ENCODE measurements at places on chromosomes 1 and 21.

DNA sequence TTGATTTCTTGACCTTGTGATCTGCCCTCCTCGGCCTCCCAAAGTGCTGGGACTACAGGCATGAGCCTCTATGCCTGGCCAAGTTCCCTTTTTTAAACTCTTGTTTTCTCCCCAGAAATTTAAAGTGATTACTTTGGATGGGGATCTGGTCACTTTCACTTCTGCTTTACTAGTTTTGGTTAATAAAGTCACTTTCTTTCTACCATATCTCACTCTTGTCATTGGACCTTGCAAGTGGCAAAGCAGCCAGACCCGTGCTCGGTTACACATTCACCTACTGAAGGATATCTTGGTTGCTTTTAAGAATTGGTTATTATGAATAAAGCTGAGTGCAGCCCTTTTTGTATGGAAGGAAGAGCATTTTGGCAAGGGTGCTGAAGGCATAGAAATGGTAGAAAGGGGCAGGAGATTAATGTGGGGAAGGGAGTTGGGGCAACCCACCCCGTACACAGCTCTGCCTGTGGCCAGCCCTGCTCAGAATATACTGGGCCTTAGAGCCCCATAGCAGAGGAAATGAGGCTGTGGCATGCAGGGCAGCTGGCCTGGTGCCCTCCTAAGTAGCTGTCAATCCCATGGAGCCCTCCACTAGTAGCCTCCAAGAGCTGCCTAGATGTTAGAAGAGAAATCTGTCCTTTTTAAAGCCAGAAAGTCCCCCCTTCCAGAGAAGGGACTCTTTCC, 40.7 kb downstream of the CD2 start:
- DNase-seq, result no peak

DNA sequence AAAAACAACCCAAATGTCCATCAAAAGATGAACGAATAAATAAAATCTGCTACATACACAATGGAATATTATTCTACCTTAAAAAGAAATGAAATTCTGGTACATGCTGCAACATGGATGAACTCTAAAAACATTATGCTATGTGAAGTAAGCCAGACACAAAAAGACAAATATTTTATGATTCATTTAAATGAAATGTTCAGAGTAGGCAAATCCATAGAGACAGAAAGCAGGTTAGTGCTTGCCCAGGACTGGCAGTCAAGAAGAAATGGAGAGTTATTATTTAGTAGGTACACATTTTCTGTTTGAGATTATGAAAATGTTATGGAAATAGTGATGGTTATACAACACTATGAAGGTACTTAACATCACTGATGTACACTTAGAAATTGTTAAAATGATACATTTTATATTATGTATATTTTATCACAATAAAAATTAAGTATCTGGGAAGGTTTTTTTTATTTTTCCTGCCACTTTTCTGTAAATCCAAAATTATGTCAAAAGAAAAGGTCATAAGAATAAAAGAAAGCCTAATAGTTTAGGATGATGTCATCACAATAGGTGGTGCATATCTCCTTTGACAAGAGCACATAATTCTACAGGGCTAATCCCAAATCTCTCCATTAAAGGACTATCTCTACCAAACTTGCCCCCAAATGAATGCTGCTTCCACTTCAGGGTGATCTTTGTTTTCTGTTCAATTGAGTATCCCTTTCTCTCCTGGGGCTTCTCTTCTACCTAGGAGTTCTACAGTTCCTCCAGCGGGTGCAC, 40.2 kb upstream of the FCER1A start:
- DNase-seq, result no peak

DNA sequence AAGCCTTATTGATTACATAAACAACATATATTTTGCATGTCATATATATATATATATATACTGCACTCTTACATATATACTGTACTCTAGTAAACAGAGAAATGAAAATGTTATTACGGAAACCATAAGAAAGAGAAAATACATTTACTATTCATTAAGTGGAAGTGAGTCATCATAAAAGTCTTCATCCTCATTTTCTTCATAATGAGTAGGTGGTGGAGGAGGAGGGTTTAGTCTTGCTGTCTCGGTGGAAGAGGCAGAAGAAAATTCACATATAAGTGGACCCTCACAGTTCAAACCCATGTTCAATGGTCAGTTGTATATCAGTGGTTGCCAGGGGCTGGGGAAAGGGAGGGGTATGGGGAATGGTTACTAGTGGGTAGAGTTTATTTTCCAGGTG, 8.0 kb upstream of the IFNLR1 start:
- DNase-seq, result no peak

GRCh38 chr1:6596351-6596750, 6.3 kb downstream of the KLHL21 start:
- DNase-seq, result no peak

- DNase-seq, result no peak
Measured at GRCh38 chr1:57712846-57713245, 289.0 kb upstream of the DAB1 start.

DNA sequence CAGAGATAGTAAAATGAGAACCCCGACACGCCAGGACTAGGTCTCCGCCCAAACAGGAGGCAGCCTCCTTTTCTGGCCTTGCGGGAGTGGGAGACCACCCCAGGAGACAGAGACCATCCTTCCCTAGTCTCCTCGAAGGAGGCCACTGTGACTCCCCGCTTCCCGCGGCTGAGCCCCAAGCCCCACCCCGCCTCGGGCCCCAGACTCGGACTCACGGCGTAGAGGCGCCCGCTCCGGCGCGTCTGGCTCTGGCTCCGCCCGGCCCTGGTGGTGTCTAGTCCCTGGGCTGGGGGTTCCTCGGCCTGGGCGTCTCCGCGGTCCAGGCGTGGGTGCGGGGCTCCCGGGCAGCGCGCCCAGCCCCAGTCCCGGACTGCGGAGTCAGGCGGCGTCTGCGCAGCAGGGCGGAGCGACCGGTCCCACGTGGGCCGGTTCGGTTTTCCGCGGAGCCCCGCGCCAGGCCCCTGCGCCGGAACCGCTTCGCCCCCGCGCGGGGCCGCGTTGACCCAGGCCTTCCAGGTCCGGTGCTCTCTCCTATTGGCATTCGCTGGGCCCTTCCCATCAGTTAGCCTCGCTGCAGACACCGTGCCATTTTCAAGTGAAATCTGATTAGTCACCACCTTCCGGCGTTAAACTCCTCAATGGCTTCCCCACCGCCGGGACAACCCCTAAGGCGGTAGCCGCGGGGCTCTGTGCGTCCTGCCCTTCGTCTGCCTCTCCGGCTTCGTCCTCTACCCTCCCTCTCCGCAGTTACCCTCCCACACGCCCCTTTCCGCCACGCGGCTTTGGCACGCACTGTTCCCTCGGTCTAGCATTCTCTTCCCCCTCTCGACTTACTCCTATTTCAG, at the start of gene C1orf216:
C1orf216 (minus strand) TSS at position 393 of the 845 bp plus-strand sequence. CDS start 2,563 bp downstream, outside the sequence.
- DNase-seq, result no peak

DNA sequence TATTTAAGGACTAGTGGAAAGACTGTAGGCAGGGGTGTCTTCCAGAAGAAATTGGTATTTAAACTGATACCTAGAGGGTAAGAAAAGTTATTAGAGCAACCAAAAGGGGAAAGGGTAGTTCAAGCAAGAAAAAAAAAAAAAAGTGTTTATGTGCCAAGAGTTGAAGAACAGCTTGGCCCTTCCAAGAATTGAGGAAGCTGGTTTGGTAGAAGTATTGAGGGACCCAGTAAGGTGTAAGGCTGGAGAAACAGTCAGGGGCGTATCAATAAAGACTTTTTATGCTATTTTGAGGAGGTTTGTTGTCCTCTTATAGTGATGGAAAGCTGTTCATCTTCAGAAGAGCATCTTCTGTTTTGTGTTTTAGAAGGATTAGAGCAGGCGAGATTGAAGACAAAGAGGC, 108.3 kb downstream of the PTPRC start:
- no peak for DNase-seq

DNA sequence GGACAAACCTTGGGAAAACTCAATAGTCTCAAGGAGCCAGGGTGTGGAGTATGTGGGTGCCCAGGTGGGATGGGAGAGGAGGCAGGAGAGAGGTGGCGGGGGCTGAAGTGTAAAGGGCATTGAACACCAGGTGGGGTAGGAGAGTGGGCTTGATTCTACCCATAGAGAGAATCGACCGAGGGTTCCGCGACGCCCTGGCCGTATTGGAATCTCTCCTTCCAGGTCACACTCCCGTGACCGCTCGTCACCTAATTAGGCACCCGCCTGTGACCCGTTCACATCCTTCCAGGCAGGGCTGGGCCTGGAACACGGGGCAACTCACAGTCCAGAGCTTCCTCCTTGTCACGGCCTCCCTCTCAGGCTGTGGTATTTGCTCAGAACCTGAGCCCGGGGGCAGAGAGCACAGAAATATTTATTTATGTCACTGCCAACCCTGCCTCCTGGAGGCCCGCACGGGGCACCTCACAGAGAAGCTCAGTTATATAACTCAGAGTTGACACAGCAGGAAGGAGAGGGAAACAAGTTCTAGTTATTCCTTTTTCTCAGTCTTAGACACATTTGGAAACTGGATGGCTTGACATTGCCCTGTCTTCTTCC, 12.0 kb downstream of the NCMAP start:
- no peak for DNase-seq

DNA sequence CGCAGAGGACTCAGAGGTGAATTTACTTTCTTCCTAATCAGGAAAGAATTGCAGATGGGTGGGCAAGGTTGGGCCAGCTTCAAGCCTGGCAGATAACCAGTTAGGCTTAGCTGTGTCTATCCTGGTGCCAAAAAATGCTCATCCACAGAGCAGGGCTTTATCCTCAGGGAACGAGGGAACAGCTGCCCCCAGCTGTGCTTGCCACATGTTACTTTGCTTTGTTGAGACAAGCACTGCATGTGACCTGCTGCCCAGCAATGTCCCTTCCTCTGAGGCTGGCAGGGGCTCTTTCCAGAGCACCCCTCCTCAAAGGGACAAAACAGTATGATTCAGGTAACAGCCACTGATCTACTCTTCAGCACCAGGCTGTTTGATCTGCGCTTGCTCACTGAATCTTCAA, 505.1 kb upstream of the USP24 start:
- DNase-seq, result no peak

DNA sequence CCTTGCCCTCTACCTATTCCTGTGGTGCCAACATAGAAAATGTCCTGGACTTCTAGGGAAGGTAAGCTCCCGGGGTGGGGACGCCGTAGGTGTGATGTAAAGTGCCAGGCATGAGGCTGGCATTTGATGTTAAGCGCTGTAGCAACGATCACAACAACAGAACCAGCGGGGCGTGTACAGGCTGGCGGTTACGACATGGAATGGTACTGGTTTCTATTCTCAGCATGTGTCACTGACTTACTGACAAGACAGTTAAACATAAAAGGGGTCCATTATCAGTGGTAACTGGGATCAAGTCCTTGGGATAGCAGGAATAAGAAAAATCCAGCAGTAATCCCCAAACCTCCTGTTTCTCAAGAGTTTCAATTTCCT, 58.9 kb downstream of the TGFBR3 start:
- no peak for DNase-seq

DNA sequence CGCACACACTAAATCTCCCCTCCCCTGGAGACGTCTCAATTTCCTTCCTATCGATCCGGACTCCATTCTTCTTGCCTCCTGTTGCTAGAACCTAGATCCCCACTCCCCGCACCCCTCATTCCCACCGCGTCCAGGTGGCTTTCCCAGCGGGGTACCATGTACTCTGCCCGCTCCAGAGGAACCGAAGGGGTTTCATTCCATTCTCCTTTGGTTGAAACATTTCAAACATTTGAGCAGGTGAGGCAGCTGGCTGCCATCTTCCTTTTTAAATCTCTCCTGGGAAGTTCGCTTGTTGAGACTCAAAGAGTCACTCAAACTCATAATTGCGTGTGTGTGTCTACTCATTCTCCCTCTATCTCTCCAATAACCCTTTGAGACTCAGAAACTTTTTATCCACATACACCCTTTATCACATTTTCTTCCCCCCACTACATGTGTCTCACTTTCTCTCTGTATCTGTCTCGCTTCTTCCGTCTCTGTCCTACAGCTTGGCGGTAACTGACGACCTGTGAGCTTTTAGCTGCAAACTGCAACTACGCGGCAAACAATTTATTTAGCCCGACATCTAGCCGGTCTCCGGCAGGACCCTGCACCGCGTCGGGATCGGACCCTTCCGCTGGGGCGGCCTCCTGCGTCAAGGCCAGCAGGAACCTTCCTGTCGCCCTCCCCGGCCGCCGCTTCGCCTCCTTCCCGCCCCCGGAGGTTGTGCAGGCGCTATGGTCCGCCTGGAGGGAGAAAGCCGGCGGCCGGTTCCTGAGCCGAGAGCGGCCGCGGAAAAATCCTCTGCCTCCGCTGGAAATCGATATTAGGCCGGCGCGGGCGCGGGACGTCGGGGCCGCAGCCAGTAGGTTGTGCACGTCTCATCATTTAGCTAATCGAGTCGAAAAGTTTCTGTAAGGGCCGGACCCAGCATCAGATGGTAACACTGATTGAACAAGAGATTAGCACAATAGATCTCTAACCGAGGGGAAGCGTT, 3.0 kb upstream of the FOXD3 start:
- no peak for DNase-seq

DNA sequence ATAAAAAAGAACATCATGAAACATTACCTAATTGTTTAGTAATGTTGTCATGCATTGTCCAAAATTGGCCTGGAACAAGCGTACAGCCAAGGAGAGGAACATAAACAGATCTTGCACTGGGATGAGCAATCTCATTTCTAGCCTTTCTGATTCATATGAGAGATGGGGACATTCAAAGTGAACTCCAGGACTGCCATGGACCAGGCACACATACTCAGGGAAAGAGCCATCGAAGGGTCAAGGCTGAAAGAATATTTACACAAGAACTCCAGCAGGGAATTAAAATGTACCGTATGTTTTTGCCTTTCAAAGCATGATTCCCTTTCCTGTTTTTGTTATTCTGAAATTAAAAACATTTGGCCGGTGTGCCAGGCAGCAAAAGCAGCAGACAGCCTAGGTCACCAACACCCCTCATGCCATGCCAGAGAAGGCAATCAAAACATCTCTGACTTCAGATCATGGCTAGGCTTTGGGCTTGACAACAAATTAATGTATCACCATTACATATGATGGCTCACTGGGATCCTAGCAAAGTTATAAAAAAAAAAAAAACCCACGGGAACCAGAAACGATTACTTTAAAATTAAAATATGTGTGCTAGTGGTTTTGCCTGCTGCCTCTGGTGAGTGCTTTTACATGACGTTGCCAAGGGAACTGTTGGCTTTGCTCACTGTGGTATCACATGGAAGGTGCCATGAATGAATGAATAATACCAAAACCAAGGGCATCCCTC, 159.8 kb downstream of the TGFBR3 start:
- peak; percentile 79 for DNase-seq

GRCh38 chr21:37916310-37917051, at the start of gene KCNJ6:
KCNJ6 (minus strand) TSS chr21:37916457; CDS start chr21:37840682, 75,775 bp downstream.
- DNase-seq, result peak; percentile 21

DNA sequence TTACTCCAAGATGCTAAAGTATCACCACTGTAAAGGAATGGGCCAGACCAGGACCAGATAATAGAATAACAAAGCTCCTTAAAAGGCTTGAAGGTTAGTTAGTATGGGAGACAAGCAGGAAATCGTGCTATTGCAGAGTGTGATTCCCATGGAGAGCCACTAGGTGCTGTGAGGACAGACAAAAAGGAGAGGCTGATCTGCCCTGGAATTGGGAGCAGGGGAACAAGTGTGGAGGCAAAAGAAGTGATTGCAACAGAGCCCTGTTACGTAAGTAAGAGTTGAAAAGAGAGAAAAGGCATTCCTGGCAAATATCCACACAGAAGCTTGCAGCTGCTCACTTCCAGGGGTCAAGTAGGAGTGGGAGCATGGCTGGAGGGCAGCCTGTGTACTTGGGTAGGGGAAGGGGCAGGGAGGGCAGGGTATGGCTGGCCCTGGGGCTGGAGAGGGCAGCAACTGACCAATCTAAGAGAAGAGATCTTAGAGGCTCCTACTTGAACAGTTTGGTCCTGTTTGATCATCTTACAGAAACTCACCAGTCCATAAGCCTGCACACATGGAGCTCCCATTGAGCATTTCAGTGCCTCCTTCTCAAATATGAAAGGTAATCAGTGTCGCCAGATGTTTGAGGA, 207.7 kb upstream of the GJB5 start:
- no peak for DNase-seq

Measured in smooth muscle cell of the brain vasculature (primary cell).